ENCODE measurements at places on chromosomes 5 and 9.
A peak's percentile ranks its signal among the peaks of the same experiment; 100 is the strongest.

DNA sequence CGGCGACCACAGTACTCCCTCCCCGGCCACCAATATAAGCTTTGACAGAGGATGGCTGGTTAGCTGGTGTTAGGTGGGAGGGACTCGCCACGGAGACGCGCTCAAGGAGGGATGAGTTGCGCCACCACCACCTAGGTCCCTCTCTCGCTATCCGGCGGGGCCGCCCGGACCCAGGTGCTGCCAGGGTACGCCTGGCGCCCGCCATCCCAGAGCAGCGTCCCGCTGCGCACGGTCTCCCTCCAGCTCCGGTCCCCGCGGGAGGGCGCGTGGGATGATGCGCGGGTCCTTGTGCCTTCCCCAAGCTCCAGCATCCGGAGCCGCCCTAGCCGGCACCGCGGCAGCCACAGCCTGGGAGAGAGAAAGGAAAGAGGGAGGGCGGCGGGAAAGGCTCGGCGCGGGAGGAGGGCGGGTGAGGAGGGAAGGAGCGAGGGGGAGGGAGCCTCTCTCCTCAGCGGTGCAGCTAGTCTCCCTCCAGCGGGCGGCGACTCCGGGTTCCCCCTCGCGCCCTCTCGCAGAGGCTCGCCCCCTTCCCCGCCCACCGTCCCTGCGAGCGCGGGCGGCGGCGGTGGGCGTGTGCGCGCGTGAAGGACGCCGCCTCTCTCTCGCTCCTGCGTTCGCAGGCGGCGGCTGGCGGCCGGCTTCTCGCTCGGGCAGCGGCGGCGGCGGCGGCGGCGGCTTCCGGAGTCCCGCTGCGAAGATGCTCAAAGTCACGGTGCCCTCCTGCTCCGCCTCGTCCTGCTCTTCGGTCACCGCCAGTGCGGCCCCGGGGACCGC is at the start of gene CAMK4:
TSS of gene CAMK4 (plus strand) at position 598 of the 774 bp plus-strand sequence. CDS start at position 698, 100 bp downstream.
- DNase-seq = peak; percentile 86

DNA sequence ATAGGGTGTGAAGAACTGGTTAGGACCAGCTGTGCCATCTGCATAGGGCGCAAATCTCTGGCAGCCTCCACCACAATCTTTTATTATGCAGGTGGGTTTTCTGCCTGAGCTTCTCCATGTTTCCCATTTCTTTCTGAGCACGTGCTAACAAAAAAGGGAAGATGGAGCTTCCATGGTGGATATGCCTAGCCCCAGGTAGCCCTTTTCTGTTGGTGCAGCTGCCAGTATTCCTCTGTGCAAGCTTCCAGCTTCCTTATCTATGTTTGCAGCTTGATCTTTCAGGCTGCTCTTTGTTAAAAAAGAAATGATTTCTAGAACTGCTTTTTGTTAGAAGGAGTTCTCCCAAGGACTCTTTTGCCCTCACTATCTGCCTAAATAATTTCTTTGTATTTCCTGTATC is 95.0 kb upstream of the EPB41L4A start:
- no peak for DNase-seq

DNA sequence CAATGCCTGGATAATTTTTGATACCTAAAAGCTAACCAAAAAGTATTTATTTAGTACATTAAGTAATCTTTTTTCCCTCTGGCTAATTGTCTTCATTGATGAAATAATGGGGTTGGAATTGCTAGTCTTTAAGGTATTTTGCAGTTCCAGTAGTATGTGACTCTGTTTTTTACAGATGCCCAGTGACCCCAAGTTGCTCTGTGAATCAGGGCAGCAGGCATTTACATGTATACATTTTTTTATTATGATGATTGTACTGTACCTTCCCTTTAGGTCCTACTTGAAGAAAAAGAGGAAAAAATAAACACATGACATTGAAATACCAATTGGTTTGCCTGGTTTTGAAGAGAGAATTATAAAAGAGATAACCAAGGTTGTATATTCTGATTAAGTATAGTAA is 385.5 kb downstream of the ADGRV1 start:
- no peak for DNase-seq

- DNase-seq = no peak
These were observed 58.3 kb downstream of the BAAT start for GRCh38 chr9:101326501-101326900.

- DNase-seq = no peak
These were observed 10.1 kb upstream of the GRIA1 start for GRCh38 chr5:153480401-153480800.

GRCh38 chr9:82912645-82913044 is 150.3 kb downstream of the RASEF start:
- DNase-seq = no peak

GRCh38 chr9:133645021-133645765 is 9.0 kb downstream of the DBH start:
- no peak for DNase-seq

- DNase-seq = no peak
These were observed 18.6 kb upstream of the MTMR12 start for GRCh38 chr5:32331217-32331934.

GRCh38 chr5:145825751-145826180 is 9.4 kb downstream of the PRELID2 start:
- no peak for DNase-seq

DNA sequence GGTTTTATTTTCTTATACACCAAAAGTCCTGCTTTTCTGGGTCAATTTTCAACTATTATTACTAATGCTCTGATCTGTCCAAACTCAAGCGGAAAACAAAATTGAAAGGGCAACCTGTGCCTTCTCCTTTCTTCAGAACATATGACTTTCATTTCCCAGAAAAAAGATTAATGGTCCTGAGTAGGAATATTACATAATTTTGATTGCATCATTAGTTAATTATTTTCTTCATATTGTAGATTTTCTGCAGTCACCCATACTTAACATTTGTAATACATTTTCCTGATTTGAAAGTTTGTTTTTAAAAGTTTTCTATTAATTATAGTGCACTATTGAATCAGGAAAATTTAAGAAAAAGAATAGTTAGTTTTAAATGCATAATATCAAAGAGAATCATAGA is 1.7 kb upstream of the PCDHB8 start:
- no peak for DNase-seq

DNA sequence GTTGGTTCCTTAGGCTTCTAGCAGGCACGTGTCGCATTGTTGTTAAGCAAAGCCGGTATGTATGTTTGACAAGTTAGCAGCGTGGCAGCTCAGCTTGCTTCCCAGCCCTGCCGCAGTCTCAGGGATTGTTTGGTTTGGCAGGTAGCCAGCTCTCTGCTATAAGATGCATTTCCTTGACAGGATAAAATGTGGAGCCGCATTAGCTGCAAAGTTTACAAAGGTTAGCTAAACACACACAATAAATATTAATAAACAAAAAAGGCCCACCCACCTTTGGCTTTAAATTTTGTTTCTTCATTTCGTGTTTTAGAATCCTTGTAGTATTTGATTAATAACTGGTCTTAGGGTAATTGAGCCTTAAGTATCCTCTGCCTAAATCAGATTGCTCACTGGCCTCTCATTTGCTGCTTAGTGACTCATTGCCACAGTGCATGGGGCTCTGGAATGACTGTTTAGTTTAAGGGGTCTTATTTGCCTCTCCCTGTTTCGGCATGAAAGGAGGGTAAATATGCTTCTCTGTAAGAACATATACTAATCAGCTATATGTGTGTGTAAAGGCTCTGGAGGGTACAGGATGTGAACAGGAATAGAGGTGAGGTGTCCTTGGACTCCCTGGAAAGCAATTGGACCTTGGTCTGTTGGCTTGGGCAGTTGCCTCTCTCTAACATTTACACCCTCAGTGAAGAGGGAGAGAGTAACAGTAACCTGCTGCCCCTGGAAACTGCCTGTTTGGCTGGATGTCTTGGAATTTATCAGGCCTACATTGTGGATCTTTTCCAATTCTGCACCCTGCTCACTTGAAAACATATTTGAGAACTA is 122.0 kb downstream of the GDNF start:
- DNase-seq = no peak

DNA sequence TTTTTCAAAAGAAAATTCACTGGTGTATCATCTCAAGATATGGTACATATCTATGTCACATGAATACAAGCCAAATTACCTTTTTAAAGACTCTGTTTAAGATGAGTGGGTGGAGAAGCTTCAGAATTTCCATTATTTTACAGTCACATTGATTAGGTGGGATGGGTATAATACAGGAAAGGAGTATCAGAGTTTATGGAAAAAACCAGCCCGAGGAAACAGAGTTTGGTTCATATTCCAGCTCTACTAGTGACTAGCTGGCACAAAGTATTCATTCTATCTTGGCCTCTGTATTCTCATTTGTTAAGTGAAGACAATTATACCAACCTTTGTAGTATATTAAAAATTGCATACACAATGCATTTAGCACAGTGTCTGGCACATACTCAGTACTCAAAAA is 46.5 kb upstream of the CDK5RAP2 start:
- no peak for DNase-seq

DNA sequence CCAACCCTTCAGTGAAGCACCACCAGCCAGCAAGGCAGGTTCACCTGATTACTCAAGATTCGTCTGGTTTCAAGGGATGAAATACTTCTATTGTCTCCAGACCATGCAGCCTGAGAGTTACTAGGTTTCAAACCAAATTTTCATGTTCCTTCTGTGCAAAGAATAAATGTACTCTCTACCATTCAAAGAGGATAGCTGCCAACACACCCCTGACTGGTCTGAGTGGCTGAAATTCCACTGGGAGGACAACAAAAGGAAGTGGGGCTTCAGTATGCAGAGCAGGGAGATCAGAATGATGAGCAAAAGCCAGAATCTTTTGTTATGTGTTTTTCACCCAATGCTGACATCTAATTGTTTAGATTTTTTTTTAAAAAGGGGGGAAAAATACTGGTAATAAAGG is 356.3 kb downstream of the BNC2 start:
- no peak for DNase-seq

DNA sequence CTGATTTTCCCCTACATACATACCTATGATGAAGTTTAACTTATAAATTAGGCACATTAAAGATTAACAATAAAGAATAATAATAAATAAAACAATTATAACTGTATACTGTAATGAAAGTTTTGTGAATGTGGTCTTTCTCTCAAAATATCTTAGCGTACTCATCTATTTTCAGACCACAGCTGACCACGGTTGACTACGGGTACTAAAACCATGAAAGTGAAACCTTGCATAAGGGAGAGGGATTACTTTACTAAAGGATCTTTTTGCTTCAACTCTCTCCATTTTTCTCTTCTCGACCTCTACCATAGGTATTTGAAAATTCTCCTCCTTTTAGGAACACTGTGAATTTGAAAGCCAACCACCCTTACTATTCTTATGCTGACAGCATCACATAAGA is 475.5 kb downstream of the CETN3 start:
- DNase-seq = no peak

- DNase-seq = no peak
These were observed 46.5 kb downstream of the MRPS27 start for GRCh38 chr5:72273547-72273946.

- peak; percentile 47 for DNase-seq
These were observed 9.4 kb upstream of the DELE1 start for GRCh38 chr5:141914199-141914743.

GRCh38 chr5:98927989-98928872 is 576 bp downstream of the CHD1 start:
- DNase-seq = no peak

GRCh38 chr9:26800322-26800721 is 92.3 kb downstream of the CAAP1 start:
- DNase-seq = no peak

GRCh38 chr9:124410321-124410913 is 4.8 kb downstream of the PSMB7 start:
- DNase-seq = no peak

- DNase-seq = no peak
These were observed 567.0 kb downstream of the BNC2 start for GRCh38 chr9:16303506-16303905.

DNA sequence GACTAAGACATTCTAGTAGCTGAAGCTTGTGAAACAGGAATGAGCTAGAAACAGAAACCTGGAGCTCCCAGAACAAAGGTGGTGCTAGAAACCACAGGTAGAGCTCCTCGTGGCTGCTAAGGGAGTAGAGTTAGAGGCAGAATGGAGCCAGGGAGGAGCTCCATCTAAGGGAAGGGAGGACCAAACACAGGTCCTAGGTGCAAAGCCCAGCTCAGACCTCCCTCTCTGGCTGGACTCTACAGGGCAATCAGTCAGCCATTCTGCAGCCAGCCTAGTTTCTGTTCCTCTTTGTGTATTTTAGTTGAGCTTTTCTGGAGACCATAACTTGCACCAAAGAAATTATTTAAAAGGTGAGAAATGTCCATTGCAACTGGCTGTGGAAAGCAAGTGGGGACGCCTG is 70.4 kb downstream of the CRB2 start:
- DNase-seq = no peak

DNA sequence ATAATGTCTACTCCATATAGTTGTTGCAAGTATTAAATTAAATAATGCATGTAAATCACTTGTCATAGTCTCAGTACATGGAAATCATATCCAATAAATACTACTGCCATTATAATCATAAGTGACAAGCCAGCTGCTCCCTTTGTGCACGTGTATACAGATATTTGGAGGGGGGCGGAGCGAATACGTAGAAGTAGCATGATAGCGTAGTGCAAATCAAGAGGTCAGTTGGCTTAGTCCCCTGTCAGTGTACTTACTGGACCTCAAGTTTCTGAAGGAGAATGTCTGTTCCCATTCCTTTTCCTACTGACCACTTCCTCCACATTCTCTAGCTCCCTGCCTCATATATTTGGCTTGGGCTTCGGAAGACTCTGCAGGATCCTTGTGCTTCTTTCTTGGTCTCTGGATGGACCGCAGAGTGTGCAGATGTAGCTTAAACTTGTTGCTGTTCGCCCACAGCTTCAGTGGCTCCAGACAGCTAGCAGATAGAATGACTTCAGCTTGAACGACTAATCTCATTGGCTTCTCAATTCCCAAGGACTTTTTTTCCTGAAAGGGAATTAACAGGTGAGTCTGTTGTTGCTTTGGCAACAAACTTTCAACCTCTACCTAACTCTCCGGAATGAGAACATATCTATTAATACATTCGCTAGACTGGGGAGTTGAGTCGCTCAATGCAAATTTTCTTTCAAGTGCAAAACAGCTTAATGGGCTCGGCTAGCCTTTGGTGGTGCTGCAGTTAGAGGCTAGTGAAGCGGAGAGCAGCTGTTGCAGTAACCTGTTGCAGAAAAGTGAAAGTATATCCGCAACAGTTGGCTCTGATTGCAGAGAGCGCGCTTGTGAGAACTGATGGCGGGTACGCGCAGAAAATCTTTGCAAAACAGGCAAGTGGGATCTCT is at the start of gene PCDHB1:
TSS of gene PCDHB1 (plus strand) at position 753 of the 899 bp plus-strand sequence. CDS start at position 850, 97 bp downstream.
- DNase-seq = no peak

GRCh38 chr9:123696476-123696875 is 233.4 kb downstream of the DENND1A start:
- no peak for DNase-seq

GRCh38 chr5:152532714-152533113 is 127.6 kb upstream of the NMUR2 start:
- DNase-seq = no peak

DNA sequence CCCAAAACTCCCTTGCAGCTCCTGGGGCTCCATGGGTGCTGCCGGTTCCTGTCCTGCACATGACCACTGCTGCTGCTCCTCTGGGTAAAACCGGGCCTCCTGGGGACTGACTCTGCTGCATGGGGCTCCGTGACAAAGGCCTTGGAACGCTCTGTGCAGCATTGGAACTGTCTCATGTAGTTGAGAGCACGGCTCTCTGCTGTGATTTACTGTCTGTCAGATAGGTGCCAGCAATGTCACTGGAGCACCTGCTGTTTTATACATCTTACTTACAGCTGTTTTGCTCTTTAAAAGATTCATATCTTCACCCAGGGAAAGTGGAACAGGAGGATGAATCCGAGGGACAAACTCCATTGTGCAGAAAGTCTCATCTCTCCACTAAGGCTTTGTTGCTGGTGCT is 138.1 kb downstream of the YIPF5 start:
- no peak for DNase-seq

- DNase-seq = no peak
These were observed 330.7 kb upstream of the ADAMTSL1 start for GRCh38 chr9:18143073-18143745.

GRCh38 chr5:10552183-10553143 is 11.4 kb upstream of the ANKRD33B start:
- DNase-seq = no peak

Measured in activated naive CD8-positive, alpha-beta T cell treated with anti-CD3 and anti-CD28 coated beads, Interleukin-2, amount 10 ng/mL, durations not matched to agents 7 days and 5 days (primary cell).